Activated CD4-positive, CD25-positive, alpha-beta regulatory T cell treated with anti-CD3 and anti-CD28 coated beads, Interleukin-2, amount 50 U/mL, for 24 hours (primary cell): ENCODE measurements at places on chromosomes 6 and 20.

DNA sequence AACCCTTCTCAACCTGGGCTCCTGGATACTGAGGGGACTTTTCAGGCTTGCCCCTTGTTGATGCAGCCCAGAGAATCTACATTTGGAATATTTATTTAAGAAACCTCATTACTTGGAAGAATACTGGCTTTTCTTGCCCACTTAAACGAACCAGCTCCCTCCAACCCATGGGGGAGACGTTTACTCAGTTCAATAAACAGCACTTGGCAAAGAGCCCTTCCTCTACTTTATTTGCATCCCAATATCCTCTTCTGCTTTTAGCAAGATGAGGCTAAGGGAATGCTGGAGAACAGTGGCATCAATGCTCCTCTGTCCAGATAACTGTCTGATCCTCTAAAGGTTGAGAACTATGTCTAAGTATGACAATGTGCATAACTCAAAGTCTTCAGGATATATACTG is 22.2 kb downstream of the PTPRK start:
- no peak for ATAC-seq

- ATAC-seq = no peak
Observed at GRCh38 chr6:83605517-83605916, 93.2 kb downstream of the PRSS35 start.

DNA sequence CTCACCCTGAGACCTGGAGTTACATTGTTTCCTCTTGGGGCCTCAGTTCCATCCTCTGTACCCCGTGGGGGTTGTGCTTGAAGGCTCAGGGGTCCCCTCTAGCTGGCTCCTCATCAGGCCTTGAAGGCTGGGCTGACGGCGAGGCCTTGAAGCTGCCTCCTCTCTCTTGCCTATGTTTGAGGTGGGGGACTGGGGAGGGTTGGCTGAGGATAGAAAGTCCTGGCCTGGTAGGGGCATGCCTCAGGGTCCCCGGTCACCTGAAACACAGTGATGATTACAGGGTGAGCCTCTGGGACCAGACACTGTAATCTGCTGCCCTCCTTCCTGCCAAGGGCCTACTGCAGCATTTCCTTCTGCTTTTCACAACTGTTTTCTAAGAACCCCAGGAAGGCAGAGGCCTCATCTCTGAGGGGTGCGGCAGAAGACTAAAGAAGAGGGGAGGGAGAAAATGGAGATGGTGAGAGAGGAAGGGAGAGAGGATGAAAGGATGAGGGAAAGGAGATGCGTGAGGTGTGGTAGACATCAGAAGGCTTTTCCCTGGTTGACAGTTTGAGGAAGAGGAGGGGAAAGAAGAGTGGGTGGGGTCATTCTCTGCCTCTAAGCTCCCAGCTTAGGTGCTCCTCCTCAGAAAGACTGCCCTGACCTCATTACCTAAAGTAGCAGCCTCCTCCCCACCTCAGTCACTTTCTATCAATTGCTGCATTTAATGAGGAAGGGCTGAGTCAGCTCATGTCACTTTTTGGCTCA is 29.7 kb downstream of the VEGFA start:
- ATAC-seq = no peak

DNA sequence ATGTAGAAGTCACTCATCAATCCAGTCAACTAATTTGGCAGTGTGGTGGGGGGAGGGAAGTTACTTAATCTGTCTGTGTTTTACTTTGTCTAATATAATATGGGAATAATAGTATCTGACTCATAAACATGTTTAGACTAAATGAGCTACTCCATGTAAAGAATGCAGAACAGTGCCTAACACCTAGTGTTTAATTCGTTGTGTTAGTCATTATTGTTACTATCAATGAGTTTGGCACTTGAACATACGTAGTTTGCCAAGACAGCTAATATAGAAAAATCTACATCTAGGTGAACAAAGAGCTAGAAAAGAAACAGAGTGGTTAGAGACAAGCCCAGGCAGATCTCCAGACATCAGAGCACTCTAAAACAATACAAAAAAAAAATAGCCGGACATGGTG is 49.1 kb downstream of the IRAK1BP1 start:
- ATAC-seq = no peak

- ATAC-seq = no peak
Observed at GRCh38 chr6:98487612-98488011, 346.8 kb upstream of the POU3F2 start.

GRCh38 chr6:125189494-125189893 is 35.9 kb downstream of the TPD52L1 start:
- no peak for ATAC-seq

DNA sequence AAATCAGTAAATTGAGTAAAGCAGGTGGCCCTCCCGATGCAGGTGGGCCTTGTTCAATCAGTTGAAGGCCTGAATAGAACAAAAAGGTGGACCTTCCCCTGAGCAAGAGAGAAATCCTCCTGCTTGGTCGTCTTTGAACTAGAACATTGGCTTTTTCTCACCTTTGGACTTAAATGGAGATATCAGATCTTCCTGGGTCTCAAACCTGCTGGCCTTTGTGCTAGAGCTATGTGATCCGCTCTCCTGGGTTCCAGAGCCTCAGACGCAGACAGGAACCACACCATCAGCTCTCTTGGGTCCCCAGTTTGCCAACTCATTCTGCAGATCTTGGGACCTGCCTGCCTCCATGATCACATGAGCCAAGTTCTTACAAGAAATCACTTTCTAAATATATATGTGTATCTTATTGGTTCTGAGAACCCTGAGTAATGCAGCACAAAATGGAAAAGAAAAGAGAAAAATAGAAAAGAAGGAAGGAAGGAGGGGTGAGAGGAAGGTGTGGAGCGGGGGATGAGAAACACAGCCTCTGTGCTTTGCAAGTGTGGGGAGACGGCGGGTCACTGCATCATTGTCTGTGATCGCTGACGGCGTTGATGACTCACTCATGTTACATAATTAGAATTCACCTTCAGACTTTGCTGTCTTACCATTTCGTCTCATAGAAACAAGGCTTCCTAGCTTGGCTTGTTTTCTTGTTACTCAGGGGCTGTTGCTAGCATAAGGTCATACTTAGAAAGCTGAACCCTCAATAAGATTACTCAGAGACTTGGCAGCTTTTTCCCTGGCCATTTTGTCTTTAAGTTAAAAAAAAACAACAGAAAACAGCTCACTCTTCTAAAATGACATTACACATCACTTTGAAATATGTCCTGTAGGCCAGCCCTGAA is 85.7 kb upstream of the NEDD9 start:
- ATAC-seq = peak; percentile 95

DNA sequence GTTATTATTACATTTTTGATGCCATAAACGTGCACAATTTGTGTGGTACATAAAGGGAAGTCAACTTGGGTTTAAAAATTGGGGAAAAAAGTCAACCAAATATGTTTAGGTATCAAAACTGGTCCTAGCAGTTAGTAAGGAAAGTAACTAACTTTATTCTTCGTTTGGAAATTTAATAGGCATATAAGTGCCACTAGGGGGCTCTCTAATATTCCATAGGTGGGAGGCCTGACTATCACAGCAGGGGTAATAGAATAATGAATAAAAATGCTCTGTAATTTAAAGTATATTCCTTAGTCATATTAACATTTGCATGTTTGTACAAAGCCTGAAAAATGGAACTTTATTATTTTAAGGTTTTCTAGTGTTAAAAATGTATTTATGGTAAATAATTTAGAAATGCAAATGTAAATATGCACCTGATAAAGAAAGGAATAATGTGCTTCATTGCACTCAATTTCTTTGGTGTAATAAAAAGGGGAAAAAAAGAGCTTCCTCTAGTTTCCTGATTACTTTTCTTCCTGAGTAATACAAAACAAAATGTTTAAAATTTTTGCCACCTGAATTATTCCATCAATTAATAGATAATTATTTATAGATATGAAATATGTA is 125.7 kb upstream of the HDAC2 start:
- no peak for ATAC-seq

GRCh38 chr6:146047371-146047770 is 18.5 kb downstream of the GRM1 start:
- ATAC-seq = no peak

DNA sequence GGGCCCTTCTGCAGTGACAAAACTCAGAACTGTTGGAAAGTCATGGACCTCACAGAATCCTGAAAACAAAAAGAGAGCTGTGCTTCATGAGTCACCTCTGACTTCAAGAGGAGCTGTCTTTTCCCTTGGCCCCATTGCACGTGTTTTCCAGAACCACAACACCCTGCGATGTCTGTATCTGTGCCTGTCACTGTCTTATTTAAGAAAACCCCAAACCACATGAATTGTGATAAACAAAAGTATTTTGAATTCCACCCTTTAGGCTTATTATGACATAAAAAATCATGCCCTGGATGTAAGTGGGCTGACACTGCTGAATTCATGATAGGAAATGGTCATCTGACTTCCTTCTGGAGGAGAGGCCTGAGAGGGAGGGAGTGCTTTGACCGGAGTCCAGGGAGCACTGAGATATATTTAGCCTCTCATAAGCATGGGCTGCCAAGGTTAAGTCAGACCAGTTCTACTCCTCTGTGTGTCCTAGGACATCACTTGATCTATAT is 96.4 kb upstream of the DUSP22 start:
- peak; percentile 45 for ATAC-seq

DNA sequence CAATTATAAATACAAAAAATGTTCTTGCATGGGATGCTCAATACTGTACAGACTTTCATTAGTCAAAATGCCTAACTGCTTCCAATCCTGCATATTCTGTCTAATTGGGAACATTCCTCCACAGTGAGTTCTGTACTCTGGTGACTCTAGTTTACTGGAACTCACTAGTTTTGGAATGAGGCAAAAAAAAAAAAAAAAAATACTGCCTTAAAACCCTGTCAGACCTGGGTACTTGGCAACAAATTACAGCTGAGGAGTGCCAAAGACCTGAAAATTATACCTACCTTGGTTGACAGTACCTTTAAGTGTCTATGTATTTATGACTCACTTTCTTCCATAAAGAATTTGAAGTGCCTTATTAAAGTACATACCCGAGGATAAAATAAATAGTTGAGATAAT is 276.7 kb downstream of the FARS2 start:
- ATAC-seq = no peak

GRCh38 chr20:54772893-54773642 is 297.7 kb downstream of the DOK5 start:
- ATAC-seq = no peak

- no peak for ATAC-seq
Observed at GRCh38 chr20:62615750-62616251, 26.5 kb upstream of the SLCO4A1 start.

GRCh38 chr6:113626475-113626874 is 230.7 kb upstream of the MARCKS start:
- ATAC-seq = no peak

DNA sequence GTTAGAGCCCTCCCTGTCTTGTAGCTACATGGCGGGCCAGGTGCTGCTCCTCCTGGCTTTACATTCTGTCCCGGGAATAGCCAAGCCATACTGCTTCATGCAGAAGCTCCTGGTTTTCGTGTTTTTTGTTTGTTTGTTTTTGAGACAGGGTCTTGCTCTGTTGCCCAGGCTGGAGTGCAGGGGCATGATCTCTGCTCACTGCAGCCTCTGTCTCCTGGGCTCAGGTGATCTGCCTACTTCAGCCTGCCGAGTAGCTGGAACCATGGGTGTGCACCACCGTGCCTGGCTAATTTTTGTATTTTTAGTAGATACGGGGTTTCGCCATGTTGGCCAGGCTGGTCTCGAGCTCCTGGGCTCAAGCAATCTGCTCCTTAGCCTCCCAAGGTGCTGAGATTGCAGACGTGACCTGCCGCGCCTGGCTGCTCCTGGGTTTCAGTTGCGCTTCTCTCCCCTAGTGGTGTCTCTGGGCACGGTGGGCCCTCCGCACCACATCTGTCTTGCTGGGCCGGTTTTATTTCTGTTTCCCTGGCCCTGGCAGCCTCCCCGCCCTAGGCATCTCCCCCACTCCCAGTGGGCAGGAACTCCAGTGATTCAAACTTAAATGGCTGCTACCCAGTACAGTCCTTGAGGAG is 12.9 kb downstream of the CDYL start:
- no peak for ATAC-seq

GRCh38 chr20:10434832-10435812 is at the start of gene SLX4IP:
Gene SLX4IP (plus strand): TSS chr20:10435305. CDS start chr20:10458205, 22,900 bp downstream.
- peak; percentile 69 for ATAC-seq

GRCh38 chr6:100366419-100366818 is 98.3 kb downstream of the SIM1 start:
- no peak for ATAC-seq
